ENCODE measurements at places on chromosomes 5 and 9.

DNA sequence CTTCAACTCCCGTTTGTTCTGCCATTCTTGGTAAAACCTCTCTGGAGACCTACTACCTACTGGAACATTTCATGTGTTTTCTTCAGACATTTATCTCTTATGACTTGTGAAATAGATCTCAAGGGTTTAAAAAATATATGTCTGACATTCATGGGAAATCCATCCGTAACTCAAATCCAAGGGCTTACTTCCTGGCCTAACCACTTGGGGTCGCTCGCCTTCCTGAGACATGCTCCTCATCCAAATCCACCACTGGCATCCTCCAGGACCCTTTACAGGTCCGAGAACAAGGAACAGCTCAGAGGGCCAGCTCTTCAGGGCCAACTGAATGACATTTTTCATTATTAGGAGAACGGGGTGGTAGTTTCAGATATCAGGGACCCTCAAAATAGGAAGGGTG, 235.1 kb upstream of the TUT7 start:
- DNase-seq: peak; percentile 11

GRCh38 chr9:13485068-13485596, 205.6 kb upstream of the MPDZ start:
- no peak for DNase-seq

DNA sequence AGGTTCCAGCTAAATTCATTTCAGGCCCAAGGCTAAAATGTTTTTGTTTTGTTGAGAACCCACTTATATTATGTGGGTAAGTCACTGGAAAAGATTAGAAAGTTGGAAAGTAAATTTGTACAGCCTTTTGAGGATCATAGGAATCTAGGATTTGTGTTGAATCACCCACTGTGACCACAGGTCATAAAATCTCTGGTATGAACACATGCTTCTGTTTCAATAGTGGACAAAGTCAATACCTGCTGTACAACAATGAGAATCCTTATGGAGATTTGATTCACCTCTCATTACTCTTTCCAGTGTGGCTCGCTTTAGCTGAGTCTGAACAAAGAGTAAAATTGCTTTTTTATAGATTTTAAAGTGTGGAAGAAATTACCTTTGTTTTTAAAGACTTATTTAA, 369.5 kb downstream of the TMEM167A start:
- DNase-seq: no peak

- DNase-seq: no peak
Observed at GRCh38 chr5:157941616-157942015, 82.7 kb upstream of the CLINT1 start.

DNA sequence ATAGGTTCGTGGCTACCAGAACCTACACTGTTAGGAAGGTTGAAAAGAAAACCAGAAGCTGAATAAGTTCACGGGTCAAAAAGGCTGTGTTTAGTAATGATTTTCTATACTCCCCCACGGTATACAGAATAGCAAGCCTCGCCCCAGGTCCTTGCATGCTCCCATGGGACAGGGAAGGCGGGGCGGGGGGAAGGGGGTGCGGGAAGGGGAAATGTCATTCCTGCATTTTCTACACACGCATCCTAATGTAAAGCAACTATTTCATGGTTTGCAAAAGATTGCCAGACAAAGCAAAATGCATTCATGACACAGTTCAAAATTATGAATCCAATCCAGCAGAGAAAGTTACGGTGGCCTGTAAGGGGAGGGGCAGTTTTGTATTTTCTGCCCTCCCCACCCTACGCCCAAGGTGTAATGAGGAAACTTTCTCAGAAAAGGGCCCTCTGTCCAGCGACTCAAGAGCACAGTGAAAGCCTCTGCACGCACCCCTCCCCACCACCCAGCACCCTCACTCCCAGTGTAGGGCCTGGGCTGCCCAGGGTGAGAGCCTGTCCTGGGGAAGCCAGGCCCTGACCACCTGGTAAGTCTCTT, 105.2 kb downstream of the ROR2 start:
- DNase-seq: no peak

DNA sequence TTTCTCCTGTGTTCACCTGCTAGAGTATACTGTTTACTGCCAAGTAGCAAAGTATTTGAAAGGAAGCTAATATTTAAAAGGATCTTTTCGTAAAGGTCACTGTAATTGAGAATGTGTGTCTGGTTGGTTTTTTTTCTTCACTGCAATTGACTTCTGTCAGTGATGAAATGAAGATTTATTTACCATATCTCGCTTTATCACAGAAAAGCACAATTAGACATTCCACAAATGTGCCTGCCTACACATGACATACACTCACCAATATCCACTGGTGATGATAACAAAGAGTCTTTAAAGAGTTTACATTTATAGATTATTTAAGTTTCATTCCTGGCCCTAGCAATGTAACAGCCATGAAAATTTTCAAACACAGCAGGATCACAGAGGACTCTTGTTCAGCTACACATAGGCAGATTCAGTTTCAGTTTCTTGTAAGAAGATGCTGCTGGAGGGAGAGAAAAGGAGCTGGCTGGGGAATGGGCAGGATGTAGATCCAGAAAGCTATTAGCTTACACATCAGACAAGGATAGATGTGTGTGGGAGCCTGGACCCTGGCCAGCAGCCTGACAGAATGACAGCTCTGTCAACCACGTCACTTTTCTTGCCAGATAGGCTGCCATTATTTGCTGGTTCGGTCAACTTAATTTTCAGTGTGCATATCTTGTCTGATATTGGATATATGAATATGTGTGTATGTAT, 104.0 kb downstream of the GDNF start:
- no peak for DNase-seq

GRCh38 chr5:54659700-54660131, 142.2 kb downstream of the SNX18 start:
- DNase-seq: no peak

GRCh38 chr9:130847306-130848217, 12.5 kb downstream of the ABL1 start:
- no peak for DNase-seq

GRCh38 chr9:81656871-81657337, 32.4 kb downstream of the TLE1 start:
- DNase-seq: no peak

DNA sequence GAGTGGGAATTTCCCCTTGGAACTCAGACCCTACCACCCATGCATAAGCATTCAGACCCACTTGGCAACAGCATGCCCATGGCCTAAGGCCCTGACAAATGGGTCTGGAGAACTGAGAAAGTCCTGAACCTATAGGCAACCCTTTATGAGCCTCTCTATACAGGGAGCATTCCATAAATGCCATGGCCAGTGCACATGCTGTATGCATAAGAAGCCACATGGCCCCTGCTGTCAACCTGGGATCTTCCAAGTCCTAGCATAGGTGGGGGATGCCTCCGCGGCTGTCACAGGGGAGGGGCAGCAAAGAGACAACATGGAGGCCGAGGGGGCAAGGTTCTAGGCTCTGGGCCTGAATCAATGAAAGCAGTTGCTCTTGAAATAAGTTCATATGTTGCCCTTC, 8.2 kb upstream of the NIPAL4 start:
- DNase-seq: no peak

GRCh38 chr9:35907711-35908503, 1.4 kb upstream of the SPAAR start:
- DNase-seq: peak; percentile 61

DNA sequence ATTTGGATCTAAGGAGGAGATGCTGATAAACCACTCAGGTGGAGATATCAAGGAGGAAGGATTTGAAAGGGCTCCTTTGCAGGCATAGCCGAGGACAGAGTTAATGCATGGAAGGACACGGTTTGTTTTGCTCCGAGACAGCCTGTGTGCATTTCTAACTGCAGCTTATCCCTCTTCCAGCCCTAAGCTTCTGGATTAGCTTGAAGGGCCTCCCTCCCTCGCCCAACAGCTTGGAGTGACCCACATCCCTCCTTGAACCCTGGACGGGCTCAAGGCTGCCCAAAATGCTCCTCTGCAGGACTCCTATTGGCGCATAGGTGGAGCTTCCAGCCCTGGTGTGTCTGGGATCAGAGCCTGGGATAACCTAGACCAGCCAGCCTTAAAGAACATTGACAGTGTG, 66.7 kb downstream of the PPARGC1B start:
- DNase-seq: no peak

DNA sequence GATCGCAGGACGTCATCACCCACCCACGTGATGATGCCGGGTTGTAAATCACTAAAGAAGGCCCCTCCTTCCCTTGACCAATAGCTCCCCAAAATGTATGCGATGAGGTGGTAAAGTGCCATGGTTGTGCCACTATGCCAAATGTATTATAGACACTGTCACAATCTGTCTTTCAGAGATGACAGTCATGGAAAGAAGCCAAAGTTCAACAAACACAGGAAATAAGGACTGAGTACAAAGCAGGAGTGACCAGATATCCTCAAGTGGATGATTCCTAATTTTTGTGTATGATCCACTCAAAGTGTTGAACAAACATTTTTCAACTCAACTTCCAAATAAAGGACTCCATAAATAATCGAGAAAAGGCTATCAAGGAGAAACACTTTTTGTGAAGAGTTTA, 12.5 kb downstream of the GLIS3 start:
- DNase-seq: no peak

DNA sequence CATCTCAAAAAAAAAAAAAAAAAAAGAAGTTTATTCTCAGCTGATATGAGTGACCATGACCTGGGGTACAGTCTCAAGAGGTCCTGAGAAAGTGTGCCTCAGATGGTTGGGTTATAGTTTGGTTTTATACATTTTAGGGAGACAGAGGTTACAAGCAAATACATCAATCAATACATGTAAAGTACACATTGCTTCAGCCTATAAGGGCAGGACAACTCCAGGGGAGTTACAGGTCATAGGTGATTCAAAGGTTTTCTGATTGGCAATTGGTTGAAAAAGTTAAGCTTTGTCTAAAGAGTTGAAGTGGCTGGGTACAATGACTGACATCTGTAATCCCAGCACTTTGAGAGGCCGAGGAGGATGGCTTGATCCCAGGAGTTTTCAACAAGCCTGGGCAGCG, 2.3 kb upstream of the GMCL2 start:
- DNase-seq: no peak

DNA sequence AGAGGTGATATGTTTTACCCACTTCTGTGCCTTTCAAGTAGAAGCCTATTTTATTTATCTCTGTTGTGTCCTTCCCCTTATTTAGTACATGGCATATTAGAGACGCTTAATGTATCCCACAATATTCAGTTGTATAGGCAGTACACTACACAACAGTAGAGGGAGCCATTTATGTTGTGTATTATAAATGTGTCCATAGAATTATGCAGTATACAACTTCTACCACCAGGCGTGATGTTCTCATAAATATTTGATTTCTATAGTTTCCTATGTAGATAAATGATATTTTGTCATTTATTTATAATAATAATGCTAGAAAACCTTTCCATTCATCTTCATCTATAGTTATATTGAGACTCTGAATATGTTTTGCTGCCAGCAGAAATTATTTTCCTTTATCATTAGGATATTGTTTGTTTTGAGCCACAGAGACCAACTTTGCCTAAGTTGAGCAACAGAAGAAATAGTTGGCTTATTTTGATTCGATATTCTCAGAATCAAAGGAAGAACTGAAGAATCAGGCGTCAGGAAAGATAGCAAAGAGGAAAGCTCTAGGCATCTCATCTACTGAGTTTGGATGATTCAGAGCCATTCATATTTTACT, 81.7 kb downstream of the ADAMTS19 start:
- DNase-seq: no peak

GRCh38 chr9:130543859-130544258, 35.5 kb upstream of the FUBP3 start:
- DNase-seq: no peak

DNA sequence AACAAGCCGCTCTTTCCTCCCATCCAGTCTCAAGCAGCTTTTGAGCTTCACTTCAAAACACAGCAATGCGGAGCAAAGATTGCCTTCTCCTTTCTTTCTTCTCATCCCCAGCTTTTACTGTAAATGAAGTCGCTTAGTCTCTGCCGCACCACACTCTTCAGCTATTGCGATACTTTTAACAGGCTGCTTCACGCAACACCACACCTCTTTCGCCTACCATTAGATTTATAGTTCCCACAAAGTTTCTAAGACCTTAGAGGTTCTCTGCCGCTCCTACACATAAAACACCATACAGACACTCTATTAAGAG, 711 bp downstream of the PGGT1B start:
- DNase-seq: no peak

DNA sequence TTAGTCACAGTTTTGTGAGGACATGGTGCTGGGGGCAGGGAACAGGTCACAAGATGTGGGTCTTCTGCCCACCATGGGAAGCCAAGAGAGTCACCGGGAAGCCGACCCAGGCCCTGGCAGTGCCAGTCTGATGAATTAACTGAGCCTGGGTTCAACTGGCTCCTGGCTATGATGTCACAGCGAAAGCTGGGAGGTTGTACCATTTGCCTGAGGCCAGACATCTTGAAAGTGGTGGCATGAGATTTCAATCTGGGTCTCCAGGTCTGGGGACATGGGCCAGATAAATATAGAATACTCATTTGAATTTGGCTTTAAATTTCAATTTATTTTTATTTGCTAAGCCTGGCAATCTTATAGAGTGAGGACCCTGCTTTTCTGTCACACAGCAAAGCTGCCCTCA, 280.9 kb downstream of the NSG2 start:
- no peak for DNase-seq

DNA sequence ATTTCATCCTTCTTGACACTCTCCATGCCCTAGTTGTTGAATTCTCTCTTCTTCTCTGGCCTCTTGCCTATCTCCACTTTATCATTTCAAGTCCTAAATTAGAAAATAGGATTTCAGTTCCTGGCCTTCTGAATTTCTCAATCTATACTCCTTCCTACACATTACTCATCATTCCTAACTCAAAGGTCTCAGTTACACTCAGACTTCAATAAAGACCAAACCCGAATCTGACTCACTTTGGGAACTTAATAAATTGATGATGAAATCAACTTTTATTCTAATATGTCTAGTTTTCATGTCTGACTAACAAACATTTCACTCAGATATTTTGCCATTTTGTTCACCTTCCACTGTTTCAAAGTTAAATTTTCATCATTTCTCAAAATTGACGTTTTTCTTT, 113.6 kb upstream of the TSLP start:
- DNase-seq: no peak

GRCh38 chr5:28958581-28958980, 1920.2 kb upstream of the CDH9 start:
- DNase-seq: no peak

DNA sequence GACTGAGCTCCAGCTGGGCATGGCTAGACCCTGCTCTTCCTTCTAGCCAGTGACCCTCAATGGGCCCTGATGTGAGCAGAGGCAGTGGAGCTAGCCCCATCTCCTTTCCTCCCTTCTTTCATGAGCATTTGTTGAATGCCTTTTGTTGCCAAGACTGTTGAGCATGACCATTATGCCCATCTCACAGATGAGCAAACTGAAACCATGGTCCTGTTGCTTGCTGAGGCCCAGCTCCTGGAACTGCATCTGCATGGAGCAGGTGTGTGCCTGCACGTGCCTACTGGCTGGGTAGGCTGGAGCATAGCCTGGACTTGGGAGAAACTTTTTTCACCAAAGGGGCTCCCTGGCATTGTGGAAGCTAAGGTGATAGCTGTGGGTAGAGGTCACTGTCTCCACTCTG, 3.0 kb upstream of the WNK2 start:
- no peak for DNase-seq

- DNase-seq: no peak
Observed at GRCh38 chr9:99491408-99492158, 269.5 kb downstream of the SEC61B start.

GRCh38 chr9:77510666-77511065, 137.5 kb downstream of the GNA14 start:
- no peak for DNase-seq

GRCh38 chr9:7303907-7304626, 495.5 kb downstream of the DMAC1 start:
- DNase-seq: no peak
